Left forelimb (tissue), 1 donor: ENCODE measurements at places on chromosomes 5 and 9.

DNA sequence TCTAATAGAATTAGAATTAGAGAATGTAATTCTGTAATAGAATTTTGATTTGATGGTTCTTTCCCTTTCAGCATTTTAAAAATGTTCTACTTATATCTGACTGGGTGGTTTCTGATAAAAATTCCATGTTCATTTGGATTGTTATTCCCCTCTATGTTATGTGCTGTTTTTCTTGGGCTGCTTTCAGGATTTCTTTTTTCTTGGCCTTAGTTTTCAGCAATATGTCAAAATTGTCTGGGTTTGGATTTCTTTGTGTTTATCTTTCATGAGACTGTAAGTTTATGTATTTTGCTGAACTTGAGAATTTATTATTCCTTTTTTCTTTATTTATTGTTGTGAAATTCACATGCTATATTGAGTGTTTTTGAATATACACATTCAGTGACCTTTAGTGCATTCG lies 189.1 kb downstream of the RANBP17 start:
- no peak for DNase-seq

- DNase-seq: no peak
These were observed 2016.3 kb upstream of the CDH9 start for GRCh38 chr5:29054694-29055093.

GRCh38 chr5:150038547-150038946 lies 38.0 kb downstream of the HMGXB3 start:
- DNase-seq: no peak

DNA sequence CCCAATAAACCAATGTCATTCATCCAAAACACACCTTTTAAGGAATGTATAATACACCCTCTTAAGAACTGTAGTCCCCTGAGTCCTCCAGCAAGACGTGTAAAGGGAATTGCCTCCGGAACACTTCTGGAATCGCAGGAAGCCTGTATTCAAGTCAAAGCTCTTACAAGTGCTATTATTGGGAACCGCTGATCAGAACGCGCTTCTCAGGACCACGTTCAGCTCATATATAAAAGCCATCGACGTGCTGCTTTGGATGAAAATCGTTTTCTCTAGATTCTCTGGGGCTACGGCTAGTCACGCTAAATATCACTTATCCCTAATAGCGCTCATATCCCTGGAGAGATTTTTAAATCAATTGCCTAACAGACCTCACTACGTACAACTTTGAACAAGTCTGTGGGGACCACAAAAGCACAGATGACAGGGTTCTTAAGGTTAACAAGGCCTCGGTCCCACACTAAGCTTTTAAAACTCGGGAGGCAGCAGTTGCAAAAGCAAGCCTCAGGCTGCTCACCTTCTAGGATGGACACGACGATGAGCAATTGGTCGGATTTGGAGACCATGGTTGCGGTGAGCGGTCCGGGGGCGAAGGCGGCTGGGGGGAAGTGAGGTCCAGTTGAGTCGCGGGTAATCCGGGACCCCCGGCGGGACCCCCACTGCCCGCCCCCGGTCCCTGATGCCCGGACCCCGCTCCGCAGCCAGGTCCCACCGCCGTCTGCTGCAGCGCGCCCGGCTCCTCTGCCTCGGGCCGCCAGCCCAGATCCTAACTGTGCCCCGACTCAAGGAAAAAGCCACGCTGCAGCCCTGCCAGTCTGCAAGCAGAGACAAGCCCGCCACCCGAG lies 548 bp downstream of the CEP120 start:
- no peak for DNase-seq

DNA sequence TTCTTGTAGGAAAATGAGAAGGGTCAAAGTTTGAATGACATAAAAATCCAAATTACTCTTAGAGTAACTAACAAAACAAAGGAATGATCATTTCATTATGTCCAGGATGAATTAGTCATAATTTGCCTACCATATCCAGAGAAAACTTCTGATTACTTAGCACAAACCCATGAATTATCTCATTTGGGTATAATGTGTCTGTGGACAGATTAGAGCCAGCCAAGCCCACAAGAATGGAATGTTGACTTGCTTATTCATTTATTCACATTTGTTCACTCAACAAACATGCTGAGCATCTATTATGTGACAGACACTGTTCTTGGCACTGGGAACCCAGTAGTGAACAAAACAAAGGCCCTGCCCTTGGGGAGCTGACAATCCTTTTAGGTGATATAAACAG lies 87.4 kb downstream of the APBA1 start:
- no peak for DNase-seq

DNA sequence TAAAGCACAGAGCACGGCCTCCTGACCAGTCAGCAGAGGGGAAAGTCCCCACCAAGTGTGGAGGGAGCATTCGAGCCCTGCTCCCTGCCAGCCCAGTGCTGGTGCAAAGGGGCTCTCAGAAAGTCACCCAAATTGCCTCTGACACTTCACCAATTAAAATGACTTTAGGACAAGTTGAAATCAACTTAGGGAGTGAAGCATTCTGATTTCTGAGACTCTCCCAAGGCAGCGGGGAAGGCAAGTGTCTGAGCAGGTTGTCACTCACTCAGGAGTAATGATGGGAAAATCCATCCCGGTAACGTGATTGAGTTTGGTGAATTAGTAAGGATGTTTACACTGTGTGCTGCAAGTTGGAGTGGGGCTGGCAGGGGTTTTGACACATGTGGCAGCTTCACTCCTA lies 73.7 kb downstream of the PCDH1 start:
- no peak for DNase-seq

DNA sequence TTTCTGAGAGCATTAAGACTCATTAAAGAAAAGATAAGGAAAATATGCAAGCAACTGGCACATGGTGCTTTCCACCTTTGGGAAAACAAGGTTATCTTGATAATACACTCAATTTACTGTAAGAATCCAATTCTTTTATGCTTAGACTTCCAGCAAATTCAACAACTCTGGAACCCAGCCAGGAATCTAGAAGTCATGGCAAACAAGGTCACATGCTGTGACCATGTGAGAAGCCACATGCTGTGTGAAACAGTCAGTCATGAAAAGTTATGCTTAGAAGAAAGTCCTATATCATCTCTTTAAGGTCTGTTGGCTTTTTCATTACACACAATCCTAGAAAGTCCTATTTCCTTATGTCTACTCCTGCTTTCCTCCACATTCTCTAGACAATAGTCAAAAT lies 581.8 kb upstream of the C9orf72 start:
- no peak for DNase-seq

DNA sequence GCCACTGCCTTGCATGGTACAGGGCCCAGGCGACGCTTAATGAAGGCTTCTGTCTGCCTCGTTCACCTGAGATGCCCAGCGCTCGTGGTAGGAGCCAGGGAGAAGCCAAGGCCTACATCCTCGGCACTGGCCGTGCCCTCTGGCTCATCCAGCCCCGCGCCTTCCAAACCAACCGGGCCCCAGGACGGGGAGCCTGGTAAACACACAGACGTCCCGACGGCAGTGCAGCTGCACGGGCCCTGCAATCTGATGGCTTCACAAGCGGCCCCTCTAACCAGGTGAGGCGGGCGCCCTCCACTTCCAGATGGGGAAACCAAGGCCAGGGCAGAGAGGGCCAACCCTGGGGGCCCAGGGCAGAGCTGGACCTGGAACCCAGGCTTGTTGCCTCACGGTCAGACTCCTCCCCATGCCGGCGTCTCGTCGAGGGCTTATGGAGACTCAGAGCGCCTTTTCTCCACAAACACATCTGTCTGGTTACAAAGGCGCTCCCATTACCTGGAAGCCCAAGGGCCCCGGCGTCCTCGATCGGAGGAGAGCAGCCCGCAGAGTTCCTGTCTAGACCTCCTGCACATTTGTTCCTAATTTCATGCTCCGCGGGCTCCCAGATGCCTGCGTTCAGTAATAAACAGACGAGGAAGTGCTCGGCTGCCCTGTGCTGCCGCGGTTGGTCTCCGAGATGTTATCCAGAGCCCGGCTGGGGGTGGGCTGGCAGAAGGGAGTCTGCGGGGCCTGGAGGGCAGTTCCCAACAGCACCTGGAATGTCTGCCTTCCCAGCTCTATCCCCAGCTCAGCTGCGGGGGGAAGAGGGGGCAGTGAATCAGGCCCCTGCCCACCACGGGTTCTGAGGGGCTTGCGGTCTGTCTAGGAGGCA lies 23.5 kb downstream of the FAM163B start:
- DNase-seq: no peak

GRCh38 chr5:132293066-132293991 lies 865 bp upstream of the SLC22A4 start:
- DNase-seq: peak; percentile 92

- no peak for DNase-seq
These were observed 68.5 kb upstream of the SLC25A51 start for GRCh38 chr9:37972351-37972848.

DNA sequence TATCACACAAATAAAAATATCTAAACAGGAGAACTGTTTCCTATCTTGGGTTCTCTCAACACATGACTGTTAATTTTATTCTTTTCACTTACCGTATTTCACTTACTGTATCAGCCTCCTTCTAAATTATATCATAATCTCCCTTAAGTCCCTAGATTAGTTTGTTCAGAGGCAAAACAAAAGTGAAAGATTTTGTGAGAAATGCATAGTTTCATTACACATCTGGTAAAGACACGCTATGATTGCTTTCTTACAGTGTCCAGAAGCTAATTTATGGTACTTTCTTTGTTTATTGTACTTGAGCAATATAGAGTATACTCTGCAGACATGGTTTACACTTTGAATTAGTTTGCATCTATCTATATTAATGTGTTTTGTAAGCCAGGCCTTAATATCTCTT lies 159.7 kb upstream of the TLX3 start:
- DNase-seq: no peak

DNA sequence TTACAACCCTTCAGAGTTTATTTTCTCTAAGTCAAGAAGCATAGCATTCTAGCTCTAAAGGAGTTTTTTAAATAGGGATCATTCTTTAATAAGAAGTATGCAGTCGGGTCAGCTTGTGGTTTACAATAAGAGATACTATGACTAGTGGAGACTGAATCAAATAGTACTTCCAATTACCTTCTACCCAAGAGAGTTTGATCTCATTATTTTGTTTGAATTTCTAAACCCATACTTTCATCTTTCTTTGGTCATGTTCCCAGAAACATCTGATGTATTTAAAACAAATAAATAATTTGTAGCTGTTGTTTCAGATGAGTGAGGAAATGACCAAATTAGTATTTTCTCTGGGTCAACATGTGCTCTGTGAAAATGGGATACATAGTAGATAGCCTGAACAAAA lies 160.2 kb upstream of the CDH6 start:
- DNase-seq: no peak

GRCh38 chr5:149760854-149761187 lies 30.7 kb downstream of the PPARGC1B start:
- DNase-seq: no peak

- no peak for DNase-seq
These were observed 37.7 kb upstream of the PCSK1 start for GRCh38 chr5:96470785-96471184.

GRCh38 chr9:134320126-134320867 lies 6.0 kb upstream of the RXRA start:
- DNase-seq: no peak

GRCh38 chr5:159017786-159018185 lies 81.9 kb downstream of the EBF1 start:
- DNase-seq: no peak

GRCh38 chr9:14532456-14533115 lies 160.6 kb downstream of the ZDHHC21 start:
- no peak for DNase-seq

- no peak for DNase-seq
These were observed 79.7 kb downstream of the SEMA6A start for GRCh38 chr5:116494784-116495450.

GRCh38 chr5:176438959-176439757 lies 9.0 kb upstream of the FAF2 start:
- no peak for DNase-seq

GRCh38 chr5:17004441-17005106 lies 68.5 kb upstream of the MYO10 start:
- DNase-seq: no peak

DNA sequence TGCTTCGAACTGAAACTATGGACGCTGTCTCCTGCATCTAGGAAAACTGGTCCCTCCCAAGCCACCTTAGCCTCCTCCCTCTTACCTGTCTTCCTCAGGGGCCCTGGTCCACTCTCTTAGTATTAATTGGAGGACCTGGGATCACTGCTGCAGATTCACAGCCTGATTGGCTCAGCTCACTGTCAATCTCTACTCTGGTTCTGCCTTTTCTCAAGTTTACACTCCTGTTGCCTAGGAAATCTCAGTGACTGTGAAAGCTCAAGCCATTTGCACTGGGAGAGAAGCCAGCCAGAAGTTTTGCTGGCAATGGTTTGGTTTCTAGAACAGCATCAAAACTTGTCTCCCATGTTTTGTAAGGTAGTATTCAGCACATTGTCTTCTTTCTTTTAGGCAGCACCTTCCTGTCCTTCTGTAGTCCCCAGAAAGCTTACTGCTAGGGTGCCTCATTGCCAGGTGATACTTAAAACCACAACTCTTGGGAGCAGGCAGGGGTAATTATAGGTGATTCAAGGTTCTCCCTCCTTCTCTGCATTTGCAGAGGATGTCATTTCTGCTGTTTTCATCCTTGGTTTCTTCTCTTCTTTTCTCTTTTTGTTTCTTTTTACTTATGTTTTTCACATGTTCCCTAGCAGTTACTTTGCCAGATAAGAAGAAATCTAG lies at the start of gene CAPSL:
TSS of gene CAPSL (minus strand) at position 55 of the 660 bp plus-strand sequence. CDS start 17,502 bp downstream, outside the sequence.
- DNase-seq: peak; percentile 78

DNA sequence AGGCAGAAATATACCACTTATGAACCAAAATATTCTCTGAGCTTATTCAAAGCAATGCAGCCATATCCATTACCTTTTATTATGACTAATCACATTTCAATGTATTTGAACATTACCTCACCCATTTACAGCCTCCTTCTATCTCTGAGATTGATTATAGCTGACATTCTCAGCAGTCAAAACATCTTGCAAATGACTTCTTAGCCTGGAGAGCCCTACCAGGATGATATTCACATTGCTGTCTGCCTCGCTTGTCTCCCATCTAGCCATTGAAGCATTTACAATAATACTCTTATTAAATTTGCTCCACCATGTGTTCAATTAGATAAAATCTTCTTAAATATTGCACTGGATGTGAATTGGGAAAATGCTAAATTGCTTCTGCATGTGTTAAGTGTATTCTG lies 1879.9 kb upstream of the ACO1 start:
- DNase-seq: no peak
